DMS53 (cell line): ENCODE measurements at places on chromosomes 3 and 15.

- peak; percentile 8 for DNase-seq
These were observed 1.8 kb downstream of the IGDCC3 start for GRCh38 chr15:65375871-65376607.

GRCh38 chr15:57086857-57087427 is 168.5 kb downstream of the TCF12 start:
- DNase-seq, result no peak

DNA sequence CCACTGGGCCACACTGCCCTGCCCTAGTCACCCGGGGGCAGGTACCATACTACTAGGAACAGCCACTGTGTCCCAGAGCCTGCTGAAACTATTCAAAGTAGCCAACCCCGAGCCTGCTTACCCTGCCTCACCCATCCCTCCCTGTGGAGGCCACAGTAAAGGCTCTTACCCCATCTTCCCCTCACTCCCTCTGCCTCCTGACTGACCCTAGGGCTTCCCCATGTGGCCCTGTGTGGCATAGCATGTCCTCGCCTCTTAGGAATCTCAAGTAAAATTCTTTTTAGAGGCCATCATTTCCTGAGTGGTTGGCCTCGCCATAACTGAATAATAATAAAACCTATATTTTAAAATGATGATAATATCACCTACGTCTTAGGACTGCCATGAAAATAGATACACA is 112.2 kb upstream of the SLC6A11 start:
- peak; percentile 7 for DNase-seq

DNA sequence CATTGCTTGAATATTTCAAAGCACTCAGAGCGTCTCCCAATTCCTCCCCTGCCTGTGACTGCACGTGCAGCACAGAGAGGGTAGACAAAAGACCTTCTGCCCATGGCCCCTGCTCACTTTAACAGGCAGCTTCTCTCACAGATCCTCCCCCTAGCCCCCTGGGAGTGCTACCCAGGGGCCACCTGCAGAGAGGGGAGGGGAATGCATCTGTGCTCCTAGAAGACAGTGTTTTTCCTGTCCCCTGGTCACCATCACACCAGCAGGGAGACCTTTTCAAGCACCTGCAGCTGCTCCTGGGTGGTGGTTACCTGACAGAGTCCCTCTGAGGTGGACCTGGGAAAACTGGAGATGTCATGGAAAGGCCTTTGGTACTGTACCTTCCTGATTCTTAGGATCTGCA is 56.7 kb upstream of the PRR23C start:
- no peak for DNase-seq

GRCh38 chr3:152976239-152976638 is 141.3 kb downstream of the P2RY1 start:
- no peak for DNase-seq

- DNase-seq, result no peak
These were observed 91.3 kb downstream of the SHQ1 start for GRCh38 chr3:72756900-72757299.

GRCh38 chr3:194312743-194313281 is 38.3 kb downstream of the CPN2 start:
- peak; percentile 79 for DNase-seq

DNA sequence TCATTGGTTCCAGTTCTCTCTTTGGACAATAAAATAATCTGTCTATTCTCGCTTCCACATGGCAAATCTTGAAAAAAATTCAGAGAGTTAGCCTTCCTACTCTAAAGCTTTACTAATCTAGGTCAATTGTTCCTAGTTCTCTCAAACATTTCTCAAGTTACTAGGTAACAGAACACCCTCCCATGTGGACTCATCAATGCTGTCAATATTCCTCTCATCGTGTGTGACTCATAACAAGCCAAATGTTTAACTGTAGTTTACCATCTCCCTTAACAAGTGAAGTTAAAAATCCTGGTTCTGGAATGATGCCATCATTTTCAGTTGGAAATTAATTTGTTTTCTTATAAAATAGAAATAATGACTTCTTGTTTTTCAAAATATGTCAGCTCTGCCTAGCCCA is 438.6 kb downstream of the ROBO1 start:
- peak; percentile 79 for DNase-seq

GRCh38 chr15:90989040-90989768 is 5.1 kb downstream of the PRC1 start:
- DNase-seq, result no peak

DNA sequence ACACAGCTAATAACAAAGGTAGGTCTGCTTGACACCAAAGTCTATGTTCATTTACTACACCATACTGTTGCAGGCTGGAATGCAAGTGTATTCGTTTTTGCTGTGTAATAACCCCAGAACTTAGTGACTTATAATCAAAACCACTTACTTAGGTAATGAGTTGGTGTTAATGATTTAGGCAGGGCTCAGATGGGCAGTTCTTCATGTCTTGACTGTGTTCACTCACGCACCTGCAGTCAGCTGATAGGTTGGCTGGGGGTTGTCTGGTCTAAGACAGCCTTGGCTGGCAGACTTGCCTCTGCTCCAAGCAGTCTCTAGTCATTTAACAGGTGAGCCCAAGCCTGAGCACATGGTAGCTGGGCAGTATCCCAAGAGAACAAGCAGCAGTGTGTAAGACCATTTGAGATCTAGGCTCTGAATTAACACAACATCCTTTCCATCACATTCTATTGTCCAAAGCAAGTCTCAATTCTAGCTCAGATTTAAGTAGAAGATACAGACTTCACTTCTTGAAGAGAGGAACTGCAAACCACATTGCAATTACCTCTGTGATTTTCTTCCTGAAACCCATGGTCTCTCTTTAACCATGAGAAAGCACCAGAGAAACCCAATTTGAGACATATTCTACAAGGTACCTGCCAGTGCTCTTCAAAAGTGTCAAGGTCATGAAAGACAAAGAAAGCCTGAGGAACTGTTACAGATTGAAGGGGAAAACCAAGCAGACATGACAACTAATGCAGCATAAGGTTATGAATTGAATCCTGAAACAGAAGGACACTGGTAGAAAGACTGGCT is 13.3 kb upstream of the DCLK3 start:
- DNase-seq, result no peak

- DNase-seq, result peak; percentile 63
These were observed 29.7 kb upstream of the KLF13 start for GRCh38 chr15:31296646-31297574.

GRCh38 chr15:40942337-40942854 is 10.9 kb upstream of the CHAC1 start:
- DNase-seq, result peak; percentile 62

DNA sequence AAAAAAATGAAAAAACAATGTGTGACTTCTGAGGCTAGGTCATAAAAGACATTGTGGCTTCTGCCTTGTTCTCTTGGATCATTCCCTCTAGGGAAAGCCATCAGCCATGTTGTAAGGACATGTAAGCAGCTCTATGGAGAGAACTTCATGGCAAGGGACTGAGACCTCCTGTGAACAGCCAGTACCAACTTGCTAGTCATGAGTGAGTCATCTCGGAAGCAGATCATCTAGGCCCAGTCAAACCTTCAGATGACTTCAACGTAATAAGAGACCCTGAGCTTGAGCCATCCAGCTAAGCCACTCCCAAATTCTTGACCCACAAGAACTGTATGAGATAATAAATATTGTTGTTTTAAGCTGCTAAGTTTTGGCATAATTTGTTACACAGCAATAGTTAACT is 4.9 kb downstream of the MON1A start:
- no peak for DNase-seq

- DNase-seq, result no peak
These were observed 215.7 kb upstream of the CFAP20DC start for GRCh38 chr3:59265566-59265965.

GRCh38 chr15:100995471-100996430 is 76.6 kb downstream of the LRRK1 start:
- no peak for DNase-seq
